Mesothelial cell of epicardium (in vitro differentiated cells): ENCODE measurements at places on chromosomes 6 and 20. TPM values are rescaled to one million over a fixed set of nuclear protein-coding genes. Genes with fewer than 3 reads are reported as not detected.
A peak's percentile ranks its signal among the peaks of the same experiment; 100 is the strongest.

GRCh38 chr6:100987556-100987955 is 106.4 kb upstream of the ASCC3 start:
- H3K4me3 ChIP-seq: no peak overlapping the region
- H3K4me1 ChIP-seq: peaks cover 6% of the 10 kb centered on the region
- peaks cover 2% of the 10 kb centered on the region for H3K36me3 ChIP-seq

- no peak for DNase-seq
- peak overlapping the region; percentile 75 for H3K27ac ChIP-seq
- H3K27me3 ChIP-seq: no peaks in the 10 kb centered on the region
- peak overlapping the region; percentile 78 for H3K4me3 ChIP-seq
- peaks cover 27% of the 10 kb centered on the region for H3K4me1 ChIP-seq
Measured at GRCh38 chr20:32189123-32189410, 18.5 kb downstream of the PLAGL2 start.

DNA sequence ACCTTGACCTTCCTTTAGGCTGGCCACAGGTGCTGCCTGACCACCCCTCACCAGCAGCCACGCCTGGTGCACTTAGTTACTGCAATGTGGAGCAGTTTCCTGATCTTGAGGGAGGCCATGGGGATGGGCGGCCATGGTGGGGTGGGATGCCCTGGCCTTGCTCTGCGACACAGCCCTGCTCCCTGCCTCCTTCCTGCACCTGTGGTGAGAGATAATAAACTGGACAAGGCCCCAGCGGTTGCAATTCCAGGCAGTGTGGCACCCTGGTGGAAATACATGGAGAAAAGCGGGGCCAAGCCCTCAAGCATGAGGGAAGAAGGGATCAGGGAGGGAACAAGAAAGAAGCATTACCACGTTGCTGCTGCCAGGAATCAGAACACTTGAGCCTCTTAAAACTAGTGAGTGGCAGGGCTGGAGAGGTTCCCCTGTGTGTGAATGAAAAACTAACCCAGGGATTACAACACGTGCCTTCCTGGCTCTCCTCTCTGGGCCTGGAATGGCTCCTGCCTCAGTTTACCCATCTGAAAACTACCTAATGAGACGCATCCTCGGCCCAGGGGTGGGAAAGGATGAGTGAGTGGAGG is 213.2 kb downstream of the LY86 start:
- peaks cover 2% of the 10 kb centered on the region for H3K4me1 ChIP-seq
- no peak overlapping the region for H3K4me3 ChIP-seq
- no peak for DNase-seq

DNA sequence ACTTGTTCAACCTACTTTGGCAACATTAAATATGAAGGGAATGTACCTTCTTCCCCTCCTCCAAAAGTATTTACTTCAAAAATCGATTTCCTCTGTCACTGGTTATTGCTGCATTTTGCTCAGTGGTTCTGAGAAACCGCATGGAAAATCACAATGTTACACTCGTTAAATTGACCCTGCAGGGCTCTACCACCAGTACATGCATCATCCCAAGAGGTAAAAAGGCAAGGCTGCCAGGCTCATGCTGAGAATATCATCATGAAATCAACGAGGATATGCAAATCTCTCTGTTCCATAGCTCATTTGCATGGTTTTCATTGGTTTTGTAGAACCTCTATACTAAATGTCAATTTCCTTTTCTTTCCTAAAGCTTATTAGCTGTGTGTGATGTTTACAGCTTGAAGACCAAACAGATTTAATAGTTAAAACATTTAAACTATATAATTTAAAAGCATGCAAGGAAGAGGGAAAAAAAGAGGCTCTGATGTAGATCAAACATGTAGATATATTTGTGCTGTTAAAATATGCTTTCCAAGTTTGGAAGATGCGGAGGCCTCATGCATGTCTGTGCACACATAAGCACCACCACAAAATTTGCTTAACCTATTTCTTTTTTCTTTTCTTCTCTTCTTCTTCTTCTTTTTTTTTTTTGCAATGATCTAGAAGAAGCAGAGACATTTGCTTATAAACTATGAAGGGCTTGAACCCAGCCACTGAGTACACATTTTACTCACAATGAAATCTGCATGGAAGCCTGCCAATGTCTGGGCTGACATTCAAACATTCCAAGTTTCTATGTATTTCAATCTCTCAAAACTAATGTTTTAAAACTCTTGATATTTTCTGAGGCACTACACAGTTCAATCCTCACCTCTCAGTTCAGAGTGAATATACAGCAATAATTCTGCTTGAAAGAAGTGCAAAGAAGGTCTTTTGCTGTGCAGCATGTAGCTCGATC is 194.0 kb downstream of the GMPR start:
- DNase-seq: no peak
- H3K27ac ChIP-seq: peak overlapping the region; percentile 59
- H3K4me3 ChIP-seq: no peak overlapping the region
- H3K4me1 ChIP-seq: peaks cover 50% of the 10 kb centered on the region

The DST gene
- total RNA-seq: 302 to 317 TPM (median 306 TPM) in 3 replicates

GRCh38 chr20:23856736-23857135 is 22.8 kb downstream of the CST5 start:
- peaks cover 8% of the 10 kb centered on the region for H3K4me1 ChIP-seq
- H3K27me3 ChIP-seq: peaks cover 2% of the 10 kb centered on the region

The SLC22A1 gene
- 1.8 to 2.4 TPM (median 2.0 TPM) in 3 replicates for total RNA-seq

- no peak overlapping the region for H3K27ac ChIP-seq
- peaks cover 21% of the 10 kb centered on the region for H3K4me1 ChIP-seq
- H3K4me3 ChIP-seq: no peak overlapping the region
- no peaks in the 10 kb centered on the region for H3K27me3 ChIP-seq
Measured at GRCh38 chr20:53929974-53930650, 140.3 kb downstream of the BCAS1 start.

The PRSS16 gene
- total RNA-seq: 16.2 to 20.6 TPM (median 19.1 TPM) in 3 replicates

DNA sequence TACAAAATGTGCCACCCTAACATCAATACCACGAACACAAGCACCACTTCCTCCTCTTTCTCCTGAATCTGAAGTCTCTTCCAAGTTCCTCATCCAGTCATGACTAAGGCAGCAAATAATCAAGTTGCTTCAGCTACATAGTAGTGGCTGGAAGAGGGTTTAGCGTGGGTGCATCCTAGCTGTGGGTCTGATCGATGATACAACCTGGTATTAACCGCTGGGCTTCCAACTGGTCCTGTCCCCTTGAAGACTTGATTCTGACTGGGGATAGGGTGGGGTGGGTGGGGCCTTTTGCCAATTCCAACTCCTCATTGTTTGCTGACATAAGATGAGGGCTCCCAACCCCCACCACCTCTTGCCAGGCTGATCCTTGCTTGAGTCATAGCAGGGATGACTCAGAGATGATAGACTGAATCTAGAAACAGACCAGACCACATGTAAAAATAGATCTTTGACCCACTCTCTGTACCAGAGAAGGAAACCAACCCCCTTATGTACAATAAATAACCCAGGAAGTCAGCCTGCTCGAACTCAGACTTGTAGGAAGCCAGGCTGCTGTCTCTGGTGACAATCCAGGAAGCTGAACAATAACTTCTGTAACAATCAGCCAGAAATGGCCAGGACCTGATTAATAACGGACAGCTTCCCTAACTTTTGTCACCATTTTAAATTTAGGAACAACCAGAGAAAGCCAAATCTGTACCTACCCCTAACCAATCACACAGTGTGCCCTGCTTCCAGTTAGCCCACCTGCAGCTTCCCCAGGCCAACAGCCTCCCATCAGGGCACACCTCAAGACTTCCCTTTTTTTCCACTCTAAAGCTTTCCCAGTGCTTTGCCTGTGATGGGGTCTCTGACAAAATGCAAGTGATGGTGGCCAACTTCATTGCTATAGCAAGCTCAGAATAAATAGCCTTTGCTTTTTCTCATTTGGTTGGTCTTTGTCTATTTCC is 68.9 kb upstream of the FAM184A start:
- peaks cover 18% of the 10 kb centered on the region for H3K4me1 ChIP-seq
- H3K4me3 ChIP-seq: no peak overlapping the region
- no peak for DNase-seq

The SLC17A3 gene
- total RNA-seq: not detected in 3 replicates

- H3K4me1 ChIP-seq: peaks cover 23% of the 10 kb centered on the region
- no peak for DNase-seq
- no peak overlapping the region for H3K4me3 ChIP-seq
- no peaks in the 10 kb centered on the region for H3K36me3 ChIP-seq
- H3K27ac ChIP-seq: no peak overlapping the region
Measured at GRCh38 chr6:11366183-11366933, 133.9 kb upstream of the NEDD9 start.

GRCh38 chr6:159229651-159230051 is 60.5 kb downstream of the FNDC1 start:
- no peak overlapping the region for H3K27ac ChIP-seq
- peaks cover 2% of the 10 kb centered on the region for H3K4me1 ChIP-seq
- H3K27me3 ChIP-seq: peaks cover 77% of the 10 kb centered on the region
- H3K36me3 ChIP-seq: no peaks in the 10 kb centered on the region

The SLC35D3 gene
- 0.09 to 0.13 TPM in 2 of 3 replicates, not detected in the other for total RNA-seq

GRCh38 chr6:122726649-122727048 is 52.9 kb upstream of the FABP7 start:
- peaks cover 5% of the 10 kb centered on the region for H3K4me1 ChIP-seq
- H3K4me3 ChIP-seq: no peak overlapping the region
- H3K27ac ChIP-seq: no peak overlapping the region
- no peaks in the 10 kb centered on the region for H3K27me3 ChIP-seq
- H3K36me3 ChIP-seq: peaks cover 3% of the 10 kb centered on the region

The ZBTB12 gene
- 35.3 to 37.1 TPM (median 35.9 TPM) in 3 replicates for total RNA-seq

The WFDC2 gene
- 57.8 to 61.9 TPM (median 61.3 TPM) in 3 replicates for total RNA-seq

DNA sequence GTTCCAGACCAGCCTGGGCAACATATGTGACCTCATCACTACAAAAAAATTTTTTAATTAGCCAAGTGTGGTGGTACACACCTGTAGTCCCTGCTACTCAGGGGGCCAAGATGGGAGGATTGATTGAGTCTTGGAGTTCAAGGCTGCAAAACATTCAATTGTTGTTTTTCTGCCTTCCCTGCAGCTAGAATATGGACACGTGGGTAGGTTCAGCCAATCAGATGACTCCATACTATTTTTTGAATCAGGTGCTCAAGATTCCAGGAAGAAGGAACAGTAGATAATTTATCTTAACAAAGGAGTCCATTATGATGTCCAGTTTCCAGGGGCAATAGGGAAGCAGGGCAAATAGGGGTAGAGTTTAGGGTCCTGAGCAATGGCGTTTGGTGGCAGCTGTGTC is 2.4 kb upstream of the DEFB119 start:
- H3K4me3 ChIP-seq: no peak overlapping the region
- DNase-seq: no peak
- peaks cover 3% of the 10 kb centered on the region for H3K36me3 ChIP-seq
- H3K27me3 ChIP-seq: no peaks in the 10 kb centered on the region

The VSTM2L gene
- 30.9 to 35.9 TPM (median 31.9 TPM) in 3 replicates for total RNA-seq

DNA sequence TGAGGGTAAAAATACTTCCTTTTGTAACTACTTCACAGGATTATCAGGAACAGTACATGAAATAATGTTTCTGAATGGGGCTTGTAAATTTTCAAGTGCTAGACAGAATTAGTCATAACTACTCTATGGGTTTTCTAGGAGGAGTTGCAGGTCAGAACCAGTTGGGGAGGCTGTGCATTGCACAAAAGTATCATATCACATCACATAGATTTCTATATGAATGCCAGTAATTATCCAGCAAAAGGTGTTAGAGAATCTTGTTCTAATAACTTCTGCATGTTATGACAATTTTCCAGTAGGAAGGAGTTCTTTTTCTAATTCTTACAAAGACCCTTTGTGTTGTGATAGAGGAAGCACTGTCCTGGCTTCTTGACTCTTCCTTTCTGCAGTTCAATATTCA is 551.6 kb downstream of the COL12A1 start:
- peaks cover 23% of the 10 kb centered on the region for H3K4me1 ChIP-seq
- no peaks in the 10 kb centered on the region for H3K27me3 ChIP-seq
- H3K4me3 ChIP-seq: no peak overlapping the region
- H3K36me3 ChIP-seq: no peaks in the 10 kb centered on the region
- DNase-seq: no peak

GRCh38 chr6:1605004-1605892 is 4.5 kb upstream of the FOXC1 start:
- H3K4me3 ChIP-seq: peak overlapping the region; percentile 65
- no peaks in the 10 kb centered on the region for H3K36me3 ChIP-seq
- H3K4me1 ChIP-seq: peaks cover 34% of the 10 kb centered on the region

GRCh38 chr6:105398859-105399258 is 4.0 kb downstream of the PREP start:
- no peak overlapping the region for H3K27ac ChIP-seq
- DNase-seq: no peak
- peaks cover 13% of the 10 kb centered on the region for H3K36me3 ChIP-seq
- no peaks in the 10 kb centered on the region for H3K27me3 ChIP-seq

GRCh38 chr20:14959506-14960475 is 622.4 kb upstream of the FLRT3 start:
- peaks cover 30% of the 10 kb centered on the region for H3K4me1 ChIP-seq
- no peaks in the 10 kb centered on the region for H3K36me3 ChIP-seq
- DNase-seq: no peak
- H3K4me3 ChIP-seq: no peak overlapping the region
- no peaks in the 10 kb centered on the region for H3K27me3 ChIP-seq

- H3K4me3 ChIP-seq: no peak overlapping the region
- no peak overlapping the region for H3K27ac ChIP-seq
- H3K27me3 ChIP-seq: peaks cover 58% of the 10 kb centered on the region
- no peaks in the 10 kb centered on the region for H3K4me1 ChIP-seq
Measured at GRCh38 chr6:100475554-100476320, 11.0 kb upstream of the SIM1 start.

DNA sequence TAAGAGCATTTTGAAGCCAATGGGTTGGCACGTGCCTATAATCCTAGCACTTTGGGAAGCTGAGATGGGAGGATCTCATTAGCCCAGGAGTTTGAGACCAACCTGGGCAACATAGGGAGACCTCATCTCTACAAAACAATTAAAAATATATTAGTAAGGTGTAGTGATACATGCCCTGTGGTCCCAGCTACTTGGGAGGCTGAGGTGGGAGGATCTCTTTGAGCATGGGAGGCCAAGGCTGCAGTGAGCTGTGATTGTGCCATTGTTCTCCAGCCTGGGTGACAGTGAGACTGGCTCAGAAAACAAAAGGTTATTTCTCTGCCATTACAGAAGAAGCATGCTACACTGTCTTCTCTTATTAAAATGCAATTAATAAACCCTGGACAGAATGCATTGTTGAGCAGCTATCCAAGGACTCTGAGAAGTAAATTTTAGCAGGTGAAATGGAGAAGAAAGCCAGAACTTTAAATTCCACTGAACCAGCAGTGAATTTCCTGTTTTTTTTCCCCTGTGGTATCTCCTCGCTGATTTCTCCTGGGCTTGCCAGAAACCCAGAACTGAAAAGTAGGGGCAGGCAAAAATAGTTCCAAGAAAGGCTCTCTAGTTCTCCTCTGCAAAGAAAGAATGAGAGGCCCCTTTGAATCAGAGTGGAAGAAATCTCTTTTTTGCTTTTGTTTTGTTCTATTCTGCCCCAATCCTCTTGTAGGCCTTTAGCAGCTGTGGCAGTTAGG is 8.4 kb downstream of the AMD1 start:
- peaks cover 34% of the 10 kb centered on the region for H3K4me1 ChIP-seq
- no peaks in the 10 kb centered on the region for H3K27me3 ChIP-seq
- no peak overlapping the region for H3K4me3 ChIP-seq
- DNase-seq: no peak

DNA sequence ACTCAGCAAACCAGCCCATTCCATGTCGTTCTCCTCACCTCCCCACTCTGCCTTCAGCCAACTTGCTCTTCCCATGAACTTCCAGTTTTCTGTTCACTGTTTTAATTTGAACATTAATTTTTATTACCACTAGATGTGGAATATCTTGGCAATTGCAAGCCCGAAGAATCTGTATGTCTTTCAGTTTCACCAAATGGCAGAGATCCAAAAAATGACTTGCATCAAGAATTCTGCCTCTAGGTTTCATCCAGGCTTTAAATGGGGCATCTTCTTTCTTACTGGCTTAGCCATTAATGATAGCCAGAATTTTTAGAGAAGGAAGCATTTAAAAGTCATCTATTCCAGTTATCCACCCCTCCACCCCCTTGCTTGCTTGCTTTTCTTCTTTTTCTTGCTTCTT is 39.0 kb downstream of the CAP2 start:
- DNase-seq: no peak
- no peak overlapping the region for H3K4me3 ChIP-seq
- H3K4me1 ChIP-seq: peaks cover 2% of the 10 kb centered on the region
- peak overlapping the region; percentile 3 for H3K27ac ChIP-seq
- peaks cover 34% of the 10 kb centered on the region for H3K36me3 ChIP-seq

The TSPO2 gene
- total RNA-seq: not detected in 3 replicates

The TREML4 gene
- total RNA-seq: not detected in 3 replicates
